Sciatic nerve (tissue), 2 donors: ENCODE measurements at places on chromosomes 2 and 18.

DNA sequence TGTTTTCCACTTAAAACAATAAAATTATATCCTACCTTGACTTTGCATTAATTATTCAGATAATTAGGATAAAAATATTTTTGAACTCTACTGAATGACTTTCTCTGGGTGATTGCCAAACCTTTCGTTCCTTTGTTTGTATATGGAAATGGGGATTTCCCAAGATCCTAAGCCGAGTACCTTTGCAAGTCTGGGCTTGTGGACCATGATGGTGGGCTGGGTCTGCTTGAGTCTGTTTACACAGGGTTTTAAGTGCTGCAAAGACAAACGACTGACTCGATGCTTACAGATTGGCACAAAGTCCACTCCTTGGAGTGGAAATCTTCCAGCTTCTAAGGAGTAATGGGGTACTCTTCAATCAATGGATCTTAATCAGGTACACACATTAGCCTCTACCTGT lies 659.5 kb downstream of the TSN start:
- DNase-seq = no peak

DNA sequence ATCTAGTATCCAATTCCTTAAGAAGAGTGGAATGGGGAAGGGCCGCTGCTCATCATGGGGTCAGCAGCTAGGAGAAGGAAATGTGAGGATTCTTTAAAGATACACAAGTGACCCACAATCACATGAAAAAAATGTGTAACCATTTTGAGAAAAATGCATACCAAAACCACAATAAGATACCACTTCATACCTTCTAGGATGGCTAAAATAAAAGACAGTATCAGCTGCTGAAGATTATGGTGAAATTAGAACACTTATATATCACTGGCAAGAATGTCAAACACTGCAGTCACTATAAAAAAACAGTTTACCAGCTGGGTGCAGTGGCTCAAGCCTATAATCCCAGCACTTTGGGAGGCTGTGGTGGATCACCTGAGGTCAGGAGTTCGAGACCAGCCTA lies 67.9 kb downstream of the C2orf74 start:
- no peak for DNase-seq

DNA sequence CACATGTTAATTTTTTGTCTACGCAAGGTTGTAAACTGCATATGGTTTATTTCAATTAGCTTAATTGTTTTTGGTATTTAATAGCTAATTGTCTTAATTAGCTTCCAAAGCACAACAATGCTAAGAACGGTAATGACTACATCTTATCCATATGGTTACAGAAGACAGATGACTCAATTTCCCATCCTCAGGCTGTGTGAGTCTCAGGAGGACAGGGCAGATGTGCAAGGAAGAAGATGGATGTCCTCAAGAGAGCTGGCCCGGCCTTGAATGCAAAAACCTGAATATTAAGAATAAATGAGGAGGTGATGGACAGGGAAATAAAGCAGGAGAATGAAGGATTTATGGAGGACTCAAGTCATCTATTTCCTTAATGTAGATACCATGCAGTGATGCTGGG lies 31.4 kb downstream of the SLC4A3 start:
- no peak for DNase-seq

DNA sequence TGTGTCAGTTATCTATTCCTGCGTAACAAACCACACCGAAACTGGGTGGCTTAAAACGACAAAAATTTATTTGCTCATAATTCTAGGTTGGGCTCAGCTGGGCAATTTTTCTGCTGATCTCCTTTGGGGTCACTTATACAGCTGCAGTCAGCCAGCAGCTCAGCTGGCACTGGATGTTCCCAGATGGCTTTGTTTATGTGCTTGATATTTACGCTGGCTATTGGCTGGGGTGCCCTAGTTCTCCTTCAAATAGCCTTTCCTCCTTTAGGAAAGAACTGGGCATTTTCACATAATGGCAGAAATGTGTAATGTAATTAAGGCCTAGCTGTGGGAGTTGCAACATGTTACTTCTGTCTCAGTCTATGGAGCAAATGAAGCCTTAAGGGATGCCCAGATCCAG lies 142.2 kb downstream of the B3GNT2 start:
- DNase-seq = no peak

- DNase-seq = no peak
Observed at GRCh38 chr2:36807223-36807886, 110.8 kb downstream of the VIT start.

GRCh38 chr2:1487758-1488157 lies 74.5 kb downstream of the TPO start:
- DNase-seq = peak; percentile 39
